GM23338 (cell line): ENCODE measurements at places on chromosomes 12 and 14. TPM values are rescaled to one million over a fixed set of nuclear protein-coding genes. Genes with fewer than 3 reads are reported as not detected.

DNA sequence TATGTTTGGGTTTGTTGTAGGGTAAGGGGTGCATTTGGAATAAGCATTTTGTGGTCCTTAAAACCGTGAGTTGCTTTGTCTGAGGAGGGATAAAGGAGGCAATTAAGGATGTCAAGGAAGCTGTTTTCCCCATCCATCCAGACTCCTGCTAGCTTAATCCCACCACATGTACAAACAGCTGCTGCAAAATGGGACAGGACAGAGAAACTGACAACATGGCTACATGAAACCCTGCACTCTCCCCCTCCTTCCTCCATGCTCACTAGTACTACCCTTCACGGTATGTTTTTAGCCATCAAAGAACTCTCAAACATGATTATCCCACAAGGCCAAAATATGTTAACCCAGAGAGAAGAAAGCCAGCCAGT, 20.6 kb downstream of the ST8SIA1 start:
- no peaks in the 10 kb centered on the region for H3K4me1 ChIP-seq
- H3K36me3 ChIP-seq: no peaks in the 10 kb centered on the region
- no peaks in the 10 kb centered on the region for H3K27me3 ChIP-seq
- no peak overlapping the region for H3K4me3 ChIP-seq

The SMIM41 gene
- 0.12 and 0.66 TPM in 2 replicates for total RNA-seq

- DNase-seq: no peak
- no peaks in the 10 kb centered on the region for H3K27me3 ChIP-seq
- H3K27ac ChIP-seq: no peak overlapping the region
- no peaks in the 10 kb centered on the region for H3K36me3 ChIP-seq
- no peak overlapping the region for H3K4me3 ChIP-seq
- H3K4me1 ChIP-seq: no peaks in the 10 kb centered on the region
These were observed 125.8 kb downstream of the NCOR2 start for GRCh38 chr12:124441443-124442194.

DNA sequence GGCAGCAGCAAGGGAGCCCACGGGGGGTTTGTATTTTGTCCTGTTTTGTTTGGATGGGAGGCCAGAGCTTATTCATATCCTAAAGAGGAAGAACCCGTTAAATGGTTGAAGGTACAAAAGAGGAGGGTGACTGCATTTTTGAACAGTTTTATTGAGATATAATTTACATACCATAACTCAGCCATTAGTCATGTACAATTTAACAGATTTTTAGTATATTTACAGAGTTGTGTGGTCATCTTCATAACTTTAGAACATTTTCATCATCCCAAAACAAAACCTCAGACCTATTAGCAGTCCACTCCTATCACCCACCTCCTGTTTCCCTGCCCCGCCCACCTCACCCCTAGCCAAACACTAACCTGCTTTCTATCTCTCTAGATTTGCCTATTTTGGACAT, 12.6 kb downstream of the NRDE2 start:
- no peak for DNase-seq
- no peak overlapping the region for H3K4me3 ChIP-seq
- H3K36me3 ChIP-seq: no peaks in the 10 kb centered on the region; the same call in 1 of the 2 replicates
- no peak overlapping the region for H3K27ac ChIP-seq
- H3K4me1 ChIP-seq: no peaks in the 10 kb centered on the region
- no peaks in the 10 kb centered on the region for H3K27me3 ChIP-seq

GRCh38 chr14:101120641-101121507, 217.4 kb upstream of the RTL1 start:
- H3K27ac ChIP-seq: no peak overlapping the region
- H3K27me3 ChIP-seq: no peaks in the 10 kb centered on the region
- no peak overlapping the region for H3K4me3 ChIP-seq
- H3K36me3 ChIP-seq: no peaks in the 10 kb centered on the region
- DNase-seq: no peak
